ENCODE measurements at places on chromosomes 12 and 14. TPM values are rescaled to one million over a fixed set of nuclear protein-coding genes. Genes with fewer than 3 reads are reported as not detected.

DNA sequence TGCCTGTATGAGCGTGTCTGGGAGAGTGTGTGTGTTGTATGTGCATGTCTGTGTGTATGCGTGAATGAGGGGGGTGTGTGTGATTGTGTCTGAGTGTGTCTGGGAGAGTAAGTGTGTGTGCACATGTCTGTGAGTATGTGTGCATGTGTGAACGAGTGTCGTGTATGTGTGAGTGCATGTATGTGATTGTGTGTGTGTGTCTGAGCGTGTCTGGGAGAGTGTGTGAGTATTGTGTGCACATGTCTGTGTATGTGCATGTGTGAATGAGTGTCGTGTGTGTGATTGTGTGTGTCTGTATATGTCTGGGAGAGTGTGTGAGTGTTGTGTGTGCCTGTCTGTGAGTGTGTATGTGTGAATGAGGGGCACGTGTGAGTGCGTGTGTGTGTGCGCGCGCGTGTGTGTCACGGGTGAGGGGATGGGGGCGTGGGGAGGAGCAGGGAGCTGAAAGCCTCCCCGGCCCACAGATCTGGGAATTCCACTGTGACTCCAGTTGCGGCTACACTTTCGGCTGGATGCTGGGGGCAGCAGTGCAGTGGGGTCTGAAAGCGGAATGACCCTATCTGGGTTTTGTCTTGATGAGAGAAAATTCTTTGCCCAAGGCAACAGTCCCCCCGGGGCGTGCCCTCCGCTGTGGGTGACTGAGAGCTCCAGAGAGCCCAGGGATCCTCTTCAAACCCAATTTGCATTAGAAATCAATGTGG lies 138.1 kb upstream of the MED13L start:
- no peak for DNase-seq

GRCh38 chr12:30507576-30507975 lies 188.1 kb downstream of the IPO8 start:
- no peak for DNase-seq

DNA sequence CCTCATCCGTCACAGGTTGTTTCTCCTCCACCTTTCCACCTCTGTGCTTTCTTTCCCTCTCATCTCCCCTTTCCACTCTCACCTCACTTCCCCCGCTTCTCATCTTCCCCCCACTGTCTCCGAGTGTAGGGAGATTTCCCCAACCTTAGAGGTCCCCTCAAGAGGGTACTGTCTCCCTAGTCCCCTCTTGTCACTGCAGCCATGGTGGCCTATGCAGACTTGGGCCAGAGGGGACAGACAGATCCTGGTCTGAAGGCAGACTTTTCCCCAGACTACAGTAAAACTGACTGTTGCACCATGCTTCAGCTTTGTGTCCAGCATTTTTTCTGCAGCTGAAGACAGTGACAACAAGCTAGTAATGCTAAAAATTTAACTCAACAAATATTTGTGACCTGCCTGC lies 41.2 kb downstream of the KANSL2 start:
- no peak for DNase-seq

DNA sequence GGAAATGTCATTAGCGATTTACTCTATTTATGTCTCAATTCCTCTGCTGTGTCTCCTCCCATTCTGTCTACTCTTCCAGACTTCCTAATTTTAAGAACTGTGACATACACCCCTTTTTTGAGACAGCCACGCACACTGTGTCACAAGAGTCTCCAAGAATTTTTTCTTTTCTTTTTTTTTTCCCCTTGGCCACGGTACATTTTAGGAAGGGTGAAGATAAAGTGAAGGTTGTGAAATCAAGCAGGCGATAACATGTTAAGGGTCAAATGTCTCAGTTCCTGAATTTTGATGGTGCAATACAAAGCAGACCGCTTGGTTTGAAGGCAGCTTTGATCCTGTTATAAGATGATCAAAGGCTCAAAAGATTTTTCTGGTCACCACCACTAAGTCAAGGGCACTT lies 4.3 kb downstream of the OLR1 start:
- no peak for DNase-seq

DNA sequence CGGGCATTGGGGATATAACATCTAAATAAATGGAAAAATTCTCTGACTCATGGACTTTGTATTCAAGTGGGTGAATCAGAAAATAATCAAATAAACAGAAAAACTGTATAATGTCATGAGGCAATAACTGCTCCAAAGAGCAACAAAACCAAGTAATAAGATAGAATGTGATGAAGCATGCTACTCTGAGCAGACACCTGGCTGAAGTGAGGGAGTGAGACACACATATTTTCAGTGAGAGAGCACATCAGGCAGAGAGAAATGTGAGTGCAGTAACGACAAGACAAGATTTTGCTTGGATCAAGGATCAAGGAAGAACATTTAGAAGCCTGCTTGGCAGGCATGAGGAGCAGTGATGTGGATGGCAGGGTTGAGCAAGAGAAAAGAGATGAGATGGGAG lies 75.8 kb upstream of the CCDC91 start:
- no peak for DNase-seq

DNA sequence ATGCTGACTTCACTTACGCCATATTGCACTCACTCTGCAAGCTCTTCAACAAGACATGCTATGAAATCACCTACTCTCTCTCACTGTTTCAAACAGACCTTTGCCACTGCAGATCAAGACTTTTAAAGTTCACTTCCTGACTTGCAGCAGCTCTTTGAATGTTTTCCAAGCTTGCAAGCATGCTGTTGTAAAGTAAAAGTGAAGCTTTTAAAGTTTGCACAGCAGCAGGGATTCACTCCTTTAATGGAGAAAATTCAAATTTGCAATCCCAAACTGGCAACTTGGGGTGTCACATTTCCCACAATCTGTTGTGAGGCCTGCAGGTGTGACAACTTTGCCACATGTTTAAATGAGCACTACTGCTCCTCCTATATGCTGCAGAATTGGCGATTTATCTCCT lies 270.9 kb downstream of the ALX1 start:
- no peak for DNase-seq

DNA sequence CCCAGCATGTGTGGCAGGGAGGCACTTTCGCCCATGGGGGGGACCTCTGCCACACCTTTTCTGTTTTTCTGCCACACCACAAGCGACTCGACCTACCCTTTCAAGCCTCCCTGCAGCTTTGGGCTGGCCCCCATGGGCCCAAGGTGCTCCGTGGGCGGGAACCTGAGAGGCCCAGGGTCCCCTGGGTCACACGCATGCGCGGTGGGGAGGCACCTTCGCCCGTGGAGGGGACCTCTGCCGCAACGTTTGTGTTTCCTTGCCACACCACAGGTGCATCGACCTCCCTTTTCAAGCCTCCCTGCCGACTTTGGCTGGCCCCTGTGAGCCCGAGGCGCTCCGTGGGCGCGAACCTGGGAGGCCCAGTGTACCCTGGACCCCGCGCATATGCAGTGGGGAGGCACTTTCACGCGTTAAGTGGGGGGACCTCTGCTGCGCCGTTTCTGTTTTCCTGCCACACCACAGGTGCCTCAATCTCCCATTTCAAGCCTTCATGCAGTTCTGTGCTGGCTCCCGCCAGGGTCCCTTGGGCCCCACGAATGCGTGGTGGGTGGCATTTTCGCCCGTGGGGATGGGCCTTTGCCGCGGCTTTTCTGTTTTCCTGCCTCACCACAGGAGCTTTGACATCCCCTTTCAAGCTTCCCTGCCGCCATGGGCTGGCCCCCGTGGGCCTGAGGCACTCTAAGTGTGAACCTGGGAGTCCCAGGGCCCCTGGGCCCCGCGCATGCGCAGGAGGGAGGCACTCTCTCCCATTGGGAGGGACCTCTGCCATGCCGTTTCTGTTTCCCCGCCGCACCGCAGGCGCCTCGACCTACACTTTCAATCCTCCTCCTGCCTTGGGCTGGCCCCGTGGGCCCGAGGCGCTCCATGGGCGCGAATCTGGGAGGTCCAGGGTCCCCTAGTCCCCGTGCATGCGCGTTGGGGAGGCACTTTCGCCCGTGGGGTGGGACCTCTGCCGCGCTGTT lies 332.2 kb downstream of the ALG10 start:
- DNase-seq, result no peak

- no peak for DNase-seq
These were observed 280.5 kb downstream of the FBXL14 start for GRCh38 chr12:1313906-1314305.

DNA sequence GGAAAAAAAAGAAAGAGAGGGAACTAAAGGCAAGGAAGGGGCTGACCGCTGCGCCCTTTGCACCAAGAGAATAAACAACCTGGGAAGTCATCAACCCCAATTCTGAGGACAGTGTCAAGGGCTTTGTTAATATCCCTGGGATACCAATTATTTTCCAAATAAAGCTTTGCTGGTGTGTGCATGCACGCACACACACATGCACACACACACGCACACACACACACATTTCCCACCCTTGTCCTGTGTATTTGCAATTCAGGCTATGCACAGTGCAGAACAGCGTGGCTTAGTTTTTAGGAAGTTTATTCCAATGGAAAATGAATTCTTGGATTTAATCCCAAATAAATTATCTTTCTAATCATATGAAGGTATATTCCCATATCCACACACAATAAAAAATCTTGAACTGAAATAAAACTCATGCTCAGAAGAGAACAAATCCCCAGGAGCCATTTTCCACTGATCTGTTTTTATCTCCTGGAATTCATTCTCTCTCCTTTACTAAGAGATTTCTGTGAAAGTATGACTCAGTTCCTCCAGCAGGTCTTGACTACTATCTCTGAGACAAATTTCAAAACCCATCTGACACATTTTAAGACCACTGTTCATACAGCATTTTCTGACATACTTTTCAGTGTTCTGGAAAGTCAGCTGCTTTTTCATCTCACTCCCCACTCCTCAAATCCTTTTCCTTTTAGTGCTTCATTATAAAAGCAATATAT lies 334.4 kb upstream of the ATP2B1 start:
- peak; percentile 57 for DNase-seq

DNA sequence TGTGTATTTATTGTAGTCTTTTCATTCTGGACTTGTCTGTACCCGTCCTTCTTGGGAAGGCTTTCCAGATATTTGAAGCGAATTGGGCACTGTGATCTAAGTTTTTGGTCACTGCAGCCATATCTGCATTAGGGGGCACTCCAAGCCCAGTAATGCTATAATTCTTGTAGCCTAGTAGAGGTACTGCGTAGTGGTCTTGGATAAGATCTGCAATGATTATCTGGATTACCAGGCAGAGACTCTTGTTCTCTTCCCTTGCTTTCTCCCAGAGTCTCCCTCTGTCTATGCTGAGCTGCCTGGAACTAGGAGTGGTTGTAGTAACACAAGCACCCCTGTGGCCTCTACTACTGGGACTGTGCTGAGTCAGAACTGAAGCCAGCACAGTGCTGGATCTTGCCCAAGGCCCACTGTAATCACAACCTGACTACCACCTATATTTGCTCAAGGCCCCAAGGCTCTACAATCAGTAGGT lies 30.0 kb downstream of the SLC38A2 start:
- DNase-seq, result peak; percentile 77

- DNase-seq, result no peak
These were observed 5.9 kb downstream of the VCPKMT start for GRCh38 chr14:50110323-50111037.

RFLNA gene
- 1.1 TPM for total RNA-seq

SIVA1 gene
- 79.4 TPM for total RNA-seq

CCDC38 gene
- total RNA-seq, result not detected

CCDC196 gene
- total RNA-seq, result not detected

CCDC198 gene
- not detected for total RNA-seq

GPR84 gene
- total RNA-seq, result not detected
